ENCODE measurements at places on chromosomes 2 and 18.
A peak's percentile ranks its signal among the peaks of the same experiment; 100 is the strongest.

- no peak for DNase-seq
These were observed 274.9 kb downstream of the CLIP4 start for GRCh38 chr2:29390136-29390535.

DNA sequence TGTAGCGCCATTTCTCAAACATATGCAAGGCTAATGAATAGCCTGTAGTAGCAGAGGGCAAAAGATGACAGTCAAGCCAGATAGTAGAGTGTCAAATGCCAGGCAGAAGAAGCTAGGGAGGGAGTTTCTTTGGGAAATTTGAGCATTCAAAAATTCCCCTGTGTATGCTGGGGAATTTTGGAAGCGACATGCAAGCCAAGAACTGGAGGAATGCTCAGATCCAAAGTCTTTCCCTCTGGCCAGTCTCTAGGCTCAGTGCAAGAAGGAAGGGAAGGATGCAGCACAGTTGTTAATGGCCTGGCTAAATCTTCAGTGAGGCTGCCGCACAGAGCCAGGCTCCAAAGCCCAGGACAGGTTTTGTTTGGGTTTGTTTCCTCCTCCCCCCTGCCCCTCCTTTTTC is 59.9 kb downstream of the ATP9B start:
- DNase-seq: no peak

DNA sequence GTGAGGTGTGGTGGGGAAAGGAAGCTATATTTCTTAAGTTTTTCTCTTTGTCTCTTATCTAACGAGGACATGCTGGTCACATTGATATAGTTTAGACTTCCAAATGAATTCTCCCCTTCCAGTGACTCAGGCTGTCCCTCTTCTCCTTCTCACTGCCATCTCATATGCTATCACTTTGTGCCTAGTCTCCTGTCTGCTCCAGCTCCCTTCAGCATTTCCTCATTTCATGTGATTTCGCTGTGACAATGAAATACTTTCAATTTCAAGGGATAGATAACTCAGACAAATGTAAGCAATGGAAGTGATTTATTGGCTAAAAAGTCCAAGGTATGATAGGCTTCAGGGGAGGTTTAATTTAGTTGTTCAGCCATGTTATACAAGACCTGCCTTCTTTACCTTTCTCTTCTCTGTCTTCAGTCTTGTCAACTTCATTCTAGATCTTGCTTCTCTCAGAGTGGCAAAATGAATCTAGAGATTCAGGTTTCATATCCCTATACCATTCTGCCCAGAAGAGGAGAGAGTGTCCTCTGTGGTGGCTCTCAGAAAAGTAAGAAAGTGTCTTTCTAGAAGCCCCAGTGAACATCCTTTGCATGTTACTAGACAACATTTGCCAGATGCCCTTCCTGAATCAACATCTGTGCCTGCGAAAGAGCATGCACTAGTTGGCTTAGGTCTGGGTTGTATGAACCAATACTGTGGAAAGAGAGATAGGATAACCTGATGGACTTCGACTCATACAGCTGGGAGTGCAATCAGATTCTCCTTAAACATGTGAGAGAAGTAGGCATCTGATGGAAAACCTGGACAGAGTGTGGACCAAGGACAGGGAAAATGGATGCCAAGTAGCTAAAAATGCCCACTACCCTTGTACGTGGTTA is 29.9 kb upstream of the GPR155 start:
- no peak for DNase-seq

- DNase-seq: no peak
These were observed 348.1 kb downstream of the RNF144A start for GRCh38 chr2:7265286-7265685.

- DNase-seq: no peak
These were observed 131.5 kb upstream of the LGALSL start for GRCh38 chr2:64322433-64322832.

- no peak for DNase-seq
These were observed 121.6 kb downstream of the GALNT1 start for GRCh38 chr18:35703043-35703688.

DNA sequence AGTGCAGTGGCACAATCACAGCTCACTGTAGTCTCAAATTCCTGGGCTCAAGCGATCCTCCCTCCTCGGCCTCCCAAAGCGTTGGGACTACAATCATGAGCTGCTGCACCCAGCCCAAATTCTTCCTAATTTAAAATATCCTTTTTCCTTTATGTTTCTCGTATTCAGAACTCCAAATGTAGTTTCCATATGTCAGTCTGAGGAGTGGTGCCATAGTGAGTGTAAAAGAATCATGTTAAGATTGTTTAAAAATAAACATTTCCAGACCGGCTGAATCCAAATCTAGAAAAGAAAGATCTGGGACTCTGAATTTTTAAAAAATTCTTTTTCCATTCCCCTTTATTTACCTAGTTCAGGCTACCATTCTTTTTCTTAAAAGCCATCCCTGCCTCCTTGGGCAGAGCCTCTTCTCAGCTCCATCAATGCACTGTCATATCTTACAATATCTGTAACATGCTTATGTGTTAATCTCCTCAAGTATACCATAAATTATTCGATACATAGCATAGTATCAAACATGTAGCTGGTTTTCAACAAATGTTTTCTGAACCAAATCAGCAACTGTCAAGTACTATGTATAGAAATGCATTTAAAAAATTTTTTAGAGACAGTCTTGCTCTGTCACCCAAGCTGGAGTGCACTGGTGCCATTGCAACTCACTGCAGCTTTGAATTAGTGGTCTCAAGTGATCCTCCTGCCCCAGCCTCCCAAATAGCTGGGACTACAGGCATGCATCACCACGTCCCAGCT is 31.3 kb downstream of the PTPN2 start:
- no peak for DNase-seq

- DNase-seq: peak; percentile 42
These were observed 1.1 kb upstream of the TMEFF2 start for GRCh38 chr2:192195548-192196418.

GRCh38 chr18:9055626-9056025 is 46.9 kb upstream of the NDUFV2 start:
- no peak for DNase-seq

DNA sequence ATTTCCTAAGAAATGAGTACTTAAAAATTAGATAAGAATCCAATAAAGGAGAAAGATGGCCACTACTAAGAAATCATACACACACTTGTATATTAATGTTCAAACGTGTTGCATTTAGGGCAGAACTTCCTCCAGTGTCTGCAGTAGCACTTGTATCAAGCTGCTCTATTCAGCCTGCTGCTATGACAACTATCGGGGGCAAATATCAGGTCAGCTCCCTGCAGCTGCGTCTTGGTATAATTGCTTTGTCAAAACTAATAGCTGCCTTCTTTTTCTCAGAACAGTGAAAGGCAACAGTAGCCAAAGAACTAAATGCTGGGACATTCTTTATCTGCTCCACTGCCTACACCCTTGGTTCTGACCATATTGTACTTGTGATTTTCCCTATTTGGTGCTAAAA is 300.7 kb downstream of the NOL4 start:
- DNase-seq: no peak

GRCh38 chr18:30192216-30192615 is 850.3 kb downstream of the DSC3 start:
- no peak for DNase-seq

- no peak for DNase-seq
These were observed 75.9 kb downstream of the SH3BP4 start for GRCh38 chr2:235027558-235028214.

- DNase-seq: peak; percentile 57
These were observed 82.6 kb downstream of the MAPK4 start for GRCh38 chr18:50642439-50642838.

- DNase-seq: no peak
These were observed 390.6 kb downstream of the CTNNA2 start for GRCh38 chr2:79903222-79904000.

DNA sequence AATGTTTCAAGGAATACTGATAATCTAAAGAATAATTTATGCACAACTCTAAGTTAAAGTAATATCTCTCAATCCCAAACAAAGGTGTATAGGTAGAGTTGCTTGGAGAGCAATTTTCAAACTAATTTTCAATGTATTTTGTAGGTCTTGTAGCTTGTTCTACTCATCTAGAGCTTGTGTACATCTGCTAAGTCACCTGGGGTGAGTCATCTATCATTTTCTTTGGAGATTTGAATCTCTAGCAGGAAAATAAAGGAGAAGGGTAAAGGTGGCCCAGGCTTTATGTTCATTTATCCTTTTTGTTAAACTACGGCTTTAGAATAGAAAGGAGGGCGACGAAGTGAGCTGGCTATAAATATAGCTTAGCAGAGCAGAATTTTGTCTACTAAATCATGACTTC is 76.8 kb upstream of the THUMPD2 start:
- no peak for DNase-seq

DNA sequence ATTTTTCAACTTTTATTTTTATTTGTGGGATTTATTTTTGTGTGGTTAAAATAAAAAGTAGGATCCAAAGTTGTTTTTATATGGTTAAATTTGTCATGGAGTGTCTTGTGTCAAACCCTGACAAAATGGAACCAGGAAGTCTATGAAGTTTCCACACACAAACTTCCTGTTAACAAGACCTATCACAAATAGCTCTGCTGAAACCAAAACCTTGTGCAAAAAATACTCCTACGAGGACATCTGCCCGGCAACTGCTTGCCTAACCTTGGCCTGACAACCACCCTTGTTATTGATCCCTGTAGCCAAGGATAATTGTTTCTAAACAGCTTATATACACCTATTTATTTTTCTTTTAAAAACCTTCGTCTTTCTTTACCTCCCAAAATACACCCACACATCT is 389.6 kb downstream of the TRIB2 start:
- no peak for DNase-seq

DNA sequence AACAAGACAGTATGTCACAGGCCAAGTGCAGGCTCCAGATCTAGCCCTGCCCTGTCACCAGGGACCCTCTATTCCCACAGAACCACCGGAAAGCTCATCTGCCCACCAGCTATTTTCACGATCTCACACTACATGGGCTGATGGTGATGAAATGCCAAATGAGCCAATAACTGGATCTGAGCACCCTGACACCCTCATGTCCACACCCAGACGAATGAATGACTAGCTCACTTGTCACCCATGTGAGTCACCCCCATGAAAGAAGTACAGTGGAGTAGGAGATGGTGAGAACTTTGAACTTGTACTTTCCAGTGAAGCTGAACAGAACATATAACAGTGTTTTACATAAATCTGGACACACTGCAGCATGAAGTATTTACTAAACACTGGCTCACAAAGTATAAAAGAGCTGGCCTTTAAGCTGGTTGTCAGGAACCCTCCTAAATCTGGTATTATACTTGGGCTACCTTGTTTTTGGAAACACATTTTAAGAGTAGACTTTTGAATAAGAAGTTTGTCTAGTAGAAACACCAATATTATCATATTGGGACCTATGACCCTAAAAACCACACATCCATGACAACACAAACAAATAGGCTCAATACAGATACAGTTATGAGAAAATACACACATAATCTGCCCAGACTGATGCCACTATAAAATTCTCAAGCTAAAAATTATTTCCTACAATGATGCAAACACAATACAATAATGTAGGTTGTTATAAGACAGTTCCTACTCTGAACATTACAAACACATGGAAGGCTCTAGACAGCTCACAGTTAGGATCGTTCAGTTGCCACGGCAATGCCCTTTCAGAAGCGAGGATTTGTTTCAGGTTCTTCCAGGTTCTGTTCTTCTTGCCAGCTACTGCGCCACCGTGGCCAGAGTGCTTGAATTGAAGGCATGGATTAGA is 19.0 kb downstream of the INO80C start:
- DNase-seq: peak; percentile 60

- peak; percentile 68 for DNase-seq
These were observed 79.4 kb downstream of the TMEM182 start for GRCh38 chr2:102841107-102841840.

GRCh38 chr2:32485399-32485798 is 128.6 kb downstream of the BIRC6 start:
- DNase-seq: no peak

DNA sequence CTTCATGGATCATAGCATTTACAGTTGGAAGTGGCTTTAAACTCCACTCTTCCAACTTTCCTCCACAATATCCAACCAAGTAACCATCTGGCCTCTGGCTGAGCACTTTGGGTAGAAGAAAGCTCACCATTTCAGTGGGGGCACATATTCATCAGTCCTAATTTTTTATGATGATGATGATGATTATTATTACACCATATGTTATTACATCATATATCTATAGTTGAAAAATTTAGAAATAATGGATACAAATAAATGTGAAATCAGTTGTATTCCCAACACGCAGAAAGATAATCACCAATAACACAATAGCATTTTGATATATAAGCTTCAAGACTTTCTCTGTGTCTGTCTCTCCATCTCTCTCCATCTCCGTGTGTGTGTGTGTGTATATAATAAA is 26.6 kb upstream of the ZCCHC2 start:
- DNase-seq: no peak

- DNase-seq: no peak
These were observed 1170.3 kb upstream of the CHAC2 start for GRCh38 chr2:52597346-52597745.

- no peak for DNase-seq
These were observed 3.8 kb upstream of the IRS1 start for GRCh38 chr2:226803410-226803809.

GRCh38 chr2:54456362-54456611 is 160 bp downstream of the SPTBN1 start:
- DNase-seq: no peak

- DNase-seq: no peak
These were observed 8.6 kb upstream of the AGPS start for GRCh38 chr2:177383935-177384334.

DNA sequence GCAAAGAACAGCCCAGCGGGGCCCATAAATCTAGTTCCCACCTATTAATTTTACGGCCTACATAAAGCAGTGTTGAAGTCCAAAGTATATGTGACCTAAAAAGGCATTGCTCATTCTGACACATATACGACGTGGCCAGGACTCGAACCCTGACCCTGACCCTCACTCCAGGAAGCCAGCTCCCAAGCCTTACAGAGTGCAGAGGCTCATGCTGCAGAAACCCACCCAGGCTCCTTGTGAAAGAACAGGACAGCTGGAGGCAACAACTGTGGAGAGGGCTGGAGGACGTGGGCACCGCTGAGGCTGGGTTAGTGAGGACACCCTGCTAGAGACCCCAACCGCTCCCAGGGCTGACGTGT is 221.6 kb downstream of the CYP26B1 start:
- no peak for DNase-seq

GRCh38 chr2:181440344-181440743 is 16.8 kb upstream of the ITGA4 start:
- DNase-seq: no peak

DNA sequence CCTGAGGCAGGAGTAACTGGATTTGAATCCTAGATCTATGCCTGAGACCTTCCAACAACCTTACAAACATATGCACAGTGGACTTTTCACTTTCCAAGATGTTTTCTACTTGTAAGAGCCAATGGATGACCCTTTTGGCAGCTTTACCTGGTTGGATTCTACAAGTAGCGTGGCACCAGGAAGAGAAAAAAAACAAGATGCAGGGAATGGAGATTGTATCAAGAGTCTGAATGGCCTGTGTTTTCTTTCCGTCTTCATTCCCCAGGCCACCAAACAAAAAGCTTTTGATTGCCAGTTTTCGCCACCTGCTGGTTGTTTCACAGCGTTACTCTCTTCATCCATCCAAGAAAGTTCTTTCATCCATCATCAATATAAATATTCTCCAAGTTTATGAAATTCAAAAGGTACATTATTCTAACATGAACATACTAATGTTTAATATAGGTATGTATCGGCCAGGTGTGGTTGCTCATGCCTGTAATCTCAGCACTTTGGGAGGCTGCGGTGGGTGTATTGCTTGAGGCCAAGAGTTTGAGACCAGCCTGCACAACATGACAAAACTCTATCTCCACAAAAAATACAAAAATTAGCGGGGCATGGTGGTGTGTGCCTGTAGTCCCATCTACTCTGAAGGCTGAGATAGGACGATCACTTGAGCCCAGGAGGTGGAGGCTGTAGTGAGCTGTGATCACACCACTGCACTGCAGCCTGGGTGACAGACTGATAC is 3.5 kb upstream of the BCL2 start:
- DNase-seq: peak; percentile 69

Measured in cerebellum (tissue), 4 donors.